Umbilical cord (tissue), 2 donors: ENCODE measurements at places on chromosomes 12 and 14.

DNA sequence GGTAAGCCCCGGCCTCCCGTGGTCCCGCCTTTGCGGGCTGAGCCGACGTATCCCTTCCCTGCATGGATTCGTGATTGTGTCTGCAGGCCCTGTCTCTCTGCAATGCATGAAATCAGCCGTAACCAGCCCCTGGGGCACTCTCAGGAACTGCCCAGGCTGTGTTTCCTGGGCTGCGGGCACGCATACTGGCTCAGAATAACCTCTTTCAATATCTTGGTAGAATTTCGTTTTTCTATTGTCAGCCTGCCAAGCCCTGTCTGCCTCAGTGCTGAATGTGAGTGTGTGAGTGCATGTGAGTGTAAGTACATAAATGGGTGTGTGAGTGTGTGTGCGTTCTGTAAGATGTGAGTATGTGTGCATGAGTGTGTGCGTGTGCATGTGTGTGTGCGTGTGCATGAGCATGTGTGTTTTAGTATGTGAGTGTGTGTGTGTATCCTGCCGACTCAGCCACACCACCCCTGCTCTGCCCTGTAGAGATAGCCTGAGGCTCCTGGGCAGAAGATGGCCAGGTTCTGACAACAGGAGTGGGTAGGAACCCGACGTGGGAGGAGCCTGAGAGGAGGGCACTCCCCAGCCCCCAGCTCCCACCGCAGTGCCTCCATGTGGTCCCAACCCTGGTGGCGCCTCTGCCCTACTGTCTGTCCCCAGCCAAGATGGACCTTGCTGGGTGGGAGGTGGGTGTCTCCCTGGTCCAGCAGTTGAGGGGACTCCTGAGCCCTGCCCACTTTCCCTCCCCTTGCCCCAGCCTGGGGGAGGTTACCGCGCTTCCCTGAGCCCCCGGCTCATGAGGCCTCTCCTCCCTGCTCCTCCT is 268.8 kb downstream of the ADGRD1 start:
- peak; percentile 59 for DNase-seq

- DNase-seq = no peak
Measured at GRCh38 chr12:75662511-75663159, 151.2 kb upstream of the KRR1 start.

DNA sequence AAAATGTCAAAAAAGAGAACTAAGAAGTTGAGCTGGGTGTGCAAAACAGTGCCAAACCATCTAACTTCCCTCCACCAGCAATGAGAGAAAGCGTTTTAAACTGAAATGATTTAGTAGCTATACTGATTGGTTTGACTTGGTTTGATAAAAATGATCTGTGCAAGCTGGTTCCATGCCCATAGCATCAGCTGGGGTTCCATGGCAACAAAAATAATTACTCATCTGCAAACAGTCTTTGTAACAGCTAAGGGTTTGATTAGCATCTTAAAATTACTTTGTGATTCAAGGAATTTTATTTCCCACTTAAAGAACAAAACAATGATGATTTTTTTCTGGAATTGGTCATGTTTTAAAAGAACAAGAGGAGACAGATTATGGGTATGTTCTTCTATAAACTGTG is 15.0 kb upstream of the BICD1 start:
- no peak for DNase-seq

GRCh38 chr12:14629832-14630710 is 62.4 kb upstream of the PLBD1 start:
- peak; percentile 85 for DNase-seq

DNA sequence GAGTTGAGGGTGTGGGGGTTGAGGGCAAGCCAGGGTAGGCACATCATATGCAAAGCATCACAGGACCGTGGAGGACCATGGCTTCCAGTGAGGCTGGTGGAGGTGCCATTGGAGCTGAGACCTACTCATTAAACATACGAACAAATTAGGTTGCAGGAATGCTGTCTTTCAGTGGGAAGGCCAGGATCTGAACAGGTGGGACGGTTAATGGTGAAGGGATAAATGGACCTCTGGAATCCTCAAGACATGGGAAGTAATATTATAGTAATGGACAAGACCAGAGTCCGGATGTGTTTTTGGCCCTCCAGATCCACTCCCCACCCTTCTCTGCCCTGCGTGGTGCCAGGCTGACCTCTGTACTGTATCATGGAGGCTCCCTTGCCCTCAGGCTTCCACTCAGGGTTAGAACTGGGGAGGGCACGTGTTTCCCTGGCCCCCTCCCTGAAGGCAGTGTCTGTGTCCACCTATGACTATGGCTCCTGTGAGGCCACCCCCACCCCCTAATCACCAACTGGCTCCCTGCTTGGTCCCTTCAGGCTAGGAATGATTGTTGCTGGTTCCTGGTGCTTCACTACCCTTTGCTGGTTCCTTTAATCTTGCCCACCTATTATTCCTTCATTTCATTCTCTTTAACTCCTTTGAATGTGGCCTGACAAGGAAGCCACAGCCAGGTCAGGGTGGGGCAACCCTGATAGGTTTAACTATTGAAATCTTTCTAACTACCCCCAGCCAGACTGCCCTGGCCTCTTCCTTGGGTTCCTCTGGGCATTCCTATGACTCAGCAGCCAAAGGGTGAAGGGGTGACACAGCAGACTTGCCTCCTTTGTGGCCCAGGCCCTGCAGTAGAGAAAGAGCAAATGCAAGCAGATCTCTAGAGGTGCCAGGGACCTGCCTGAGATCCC is 10.7 kb downstream of the DHRS2 start:
- DNase-seq = no peak

GRCh38 chr12:116376354-116377193 is 99.1 kb upstream of the MED13L start:
- DNase-seq = no peak

DNA sequence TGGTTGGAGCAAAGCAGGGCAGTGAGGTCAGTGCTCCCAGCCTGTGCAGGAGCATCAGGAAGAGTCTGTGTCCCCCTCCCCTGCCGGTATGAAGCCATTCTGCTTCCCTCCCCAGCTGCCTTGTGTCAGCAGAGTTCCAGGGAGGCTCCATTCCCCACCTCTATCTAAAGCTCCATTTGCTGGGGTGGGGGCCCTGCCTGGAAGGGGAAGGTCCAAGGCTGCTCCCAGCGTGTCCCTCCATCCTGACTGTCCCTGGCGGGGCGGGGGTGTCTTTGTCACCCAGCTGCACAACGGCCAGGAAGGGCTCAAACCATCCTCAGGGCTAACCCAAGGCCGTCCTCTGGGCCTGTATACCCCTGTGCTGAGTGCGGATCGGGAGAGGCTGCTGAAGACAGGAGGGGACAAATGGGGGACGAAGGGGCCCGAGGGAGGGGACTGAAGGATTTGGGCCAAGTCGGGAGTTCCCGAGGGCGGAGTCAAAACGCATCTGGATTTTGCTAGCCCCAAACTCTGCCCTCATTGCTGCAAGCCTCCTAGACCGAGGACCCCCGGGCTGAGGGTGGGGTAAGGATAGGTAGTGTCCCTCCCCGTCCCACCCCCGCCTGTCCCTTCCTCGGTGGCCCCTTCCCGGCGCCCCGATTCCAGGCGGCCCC is 748 bp upstream of the ACVRL1 start:
- DNase-seq = peak; percentile 38

DNA sequence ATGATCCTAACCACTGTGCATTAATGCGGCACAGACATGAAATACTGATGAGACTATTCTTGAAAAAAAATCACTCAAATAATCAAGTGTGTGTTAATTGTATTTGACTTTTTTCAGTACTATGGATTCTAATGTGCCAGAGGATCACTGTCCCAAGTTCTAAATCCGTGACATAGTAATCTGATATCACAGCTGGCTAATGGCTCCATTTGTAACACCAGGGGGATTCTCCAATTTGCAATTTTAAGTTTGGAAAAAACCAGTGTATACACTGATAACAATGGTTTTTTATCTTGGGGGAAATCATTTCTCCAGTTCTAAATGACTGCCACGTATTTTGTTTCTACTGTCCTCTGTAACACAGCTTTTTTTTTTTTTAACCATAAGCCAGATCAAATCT is 33.0 kb downstream of the MPHOSPH9 start:
- DNase-seq = no peak

DNA sequence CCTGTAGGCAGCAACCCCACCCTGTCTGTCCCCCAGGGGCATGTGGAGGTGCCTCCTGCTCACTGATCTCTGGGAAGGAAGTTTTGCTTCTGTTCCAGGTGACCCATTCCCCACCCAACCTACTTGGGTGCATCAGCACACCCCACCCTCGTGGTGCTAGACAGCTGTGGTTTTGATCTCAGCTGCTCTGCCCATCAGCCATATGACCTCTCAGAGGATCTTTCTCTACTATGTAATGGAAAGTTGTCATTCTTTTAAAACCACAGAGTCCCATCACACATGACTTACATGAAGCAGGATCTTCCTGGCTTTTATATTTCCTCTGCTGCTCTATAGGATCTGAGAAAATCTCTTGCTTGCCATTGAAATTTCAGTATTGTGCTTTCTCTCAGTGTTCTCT is 13.5 kb upstream of the KRT82 start:
- DNase-seq = no peak

DNA sequence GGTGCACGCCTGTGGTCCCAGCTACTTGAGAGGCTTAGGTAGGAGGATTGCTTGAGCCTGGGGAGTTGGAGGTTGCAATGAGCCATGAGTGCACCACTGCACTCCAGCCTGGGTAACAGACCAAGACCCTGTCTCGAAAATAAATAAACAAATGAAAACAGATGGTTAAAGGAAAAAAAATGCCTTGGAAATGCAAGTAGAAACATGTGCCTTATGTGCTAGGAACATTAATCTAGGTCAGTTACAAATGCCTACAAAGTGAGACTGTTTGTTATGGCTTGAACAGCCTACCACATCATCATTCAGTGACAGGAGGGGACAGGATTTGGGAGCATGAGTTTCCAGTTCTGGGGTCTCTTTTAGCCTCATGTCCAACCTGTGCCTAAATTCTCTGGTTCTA is 52.4 kb upstream of the BCAT1 start:
- DNase-seq = no peak

DNA sequence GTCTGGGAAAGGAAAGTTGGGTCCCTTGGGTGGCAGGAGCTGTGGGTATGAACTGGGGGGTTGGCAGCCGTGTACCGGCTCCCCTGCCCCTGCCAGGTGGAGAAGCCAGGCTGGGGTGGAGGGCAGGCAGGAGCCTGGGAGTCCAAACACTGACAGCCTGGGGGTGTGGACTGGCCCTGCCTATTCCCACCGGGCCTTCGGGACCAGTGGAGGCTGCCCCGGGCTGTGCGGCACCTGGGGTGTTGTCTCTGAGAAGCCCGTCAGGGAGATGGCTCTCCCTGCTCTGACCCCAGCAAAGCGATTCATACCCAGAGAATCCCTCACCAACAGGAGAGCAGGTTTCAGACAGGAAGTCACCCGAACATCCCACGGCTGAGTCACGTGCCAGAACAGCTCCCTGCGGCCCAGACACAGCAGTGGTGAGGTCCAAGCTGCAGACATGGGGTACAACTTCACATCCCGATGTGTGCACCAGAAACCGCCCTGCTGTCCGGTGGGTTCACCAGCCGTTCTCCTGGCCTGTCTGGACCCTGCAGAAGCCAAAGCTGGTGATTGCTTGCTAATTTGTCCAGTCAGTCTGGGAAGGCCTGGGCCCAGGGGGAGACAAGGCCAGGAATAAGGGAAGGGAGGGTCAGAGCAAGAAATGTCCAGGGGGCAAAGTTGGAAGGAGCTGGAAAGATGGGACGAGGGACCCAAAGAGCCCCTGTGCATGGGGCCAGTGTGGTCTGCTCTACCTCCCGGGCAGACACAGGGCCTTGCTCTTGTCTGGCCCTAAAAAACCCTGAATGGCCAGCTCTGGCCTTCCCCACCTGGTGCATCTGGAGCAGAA is 2.1 kb upstream of the GPR132 start:
- no peak for DNase-seq

DNA sequence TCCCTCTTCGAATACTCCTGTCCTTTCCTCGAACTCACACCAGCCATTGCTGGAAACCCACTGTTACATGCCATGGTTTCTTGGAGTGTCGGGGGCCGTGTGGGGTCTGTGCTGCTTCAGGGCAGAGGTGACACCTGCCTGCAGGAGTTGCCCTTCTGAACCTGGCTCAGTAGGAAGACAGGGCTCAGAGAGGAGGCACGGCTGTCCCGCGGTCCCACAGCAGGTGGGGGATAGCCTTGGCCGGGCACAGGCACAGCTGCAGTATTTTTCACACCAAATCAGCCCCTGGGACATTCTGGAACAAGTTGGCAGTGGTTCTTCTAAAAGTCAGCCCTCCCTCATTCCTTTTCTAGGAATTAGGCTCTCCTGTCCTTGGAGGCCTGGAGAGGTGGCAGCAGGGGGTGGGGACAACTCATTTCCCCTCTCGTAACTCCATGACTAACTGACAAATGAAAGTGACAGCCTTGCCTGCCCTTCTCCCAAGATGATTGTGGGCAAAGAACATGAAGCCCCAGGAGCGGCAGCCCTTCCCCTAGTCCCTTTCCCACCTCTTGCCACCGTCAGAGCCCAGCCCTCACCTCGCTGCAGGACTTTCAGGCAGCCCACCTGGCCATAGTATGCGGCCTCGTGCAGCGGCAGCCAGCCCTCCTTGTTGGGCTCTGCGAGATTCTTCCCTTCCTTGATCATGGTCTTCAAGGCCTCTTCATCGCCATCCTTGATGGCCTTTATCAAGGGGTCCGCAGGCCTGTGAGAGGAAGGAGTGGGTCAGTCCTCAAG is 22.4 kb downstream of the ASB2 start:
- DNase-seq = no peak

- DNase-seq = peak; percentile 98
Measured at GRCh38 chr12:50221228-50222008, 54.2 kb upstream of the CERS5 start.

- no peak for DNase-seq
Measured at GRCh38 chr12:7961395-7962178, 25.6 kb upstream of the SLC2A3 start.

GRCh38 chr12:74983917-74984316 is 225.7 kb downstream of the KCNC2 start:
- no peak for DNase-seq

- DNase-seq = no peak
Measured at GRCh38 chr12:50927356-50927755, 25.0 kb upstream of the HIGD1C start.

DNA sequence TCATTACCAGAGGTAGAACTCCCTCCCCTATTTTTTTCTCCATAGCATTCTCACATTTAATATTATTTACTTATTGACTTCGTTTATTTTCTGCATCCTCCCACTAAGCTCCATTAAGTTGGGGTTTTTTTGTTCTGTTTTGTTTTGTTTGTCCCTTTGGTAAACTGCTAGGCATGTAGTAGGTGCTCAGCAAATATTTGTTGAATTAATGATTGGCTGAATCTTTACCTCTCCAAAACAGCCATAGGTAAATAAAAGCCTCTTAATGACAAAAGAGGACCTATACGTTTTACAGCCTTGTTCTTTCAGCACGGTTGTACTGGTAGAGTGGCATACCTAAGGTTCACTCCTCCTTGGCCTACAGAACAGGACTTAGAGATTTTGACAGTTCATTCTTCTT is 52.0 kb downstream of the PRORP start:
- DNase-seq = no peak

- no peak for DNase-seq
Measured at GRCh38 chr12:100267603-100268281, 765 bp downstream of the SCYL2 start.

GRCh38 chr12:53151039-53151438 is 29.5 kb upstream of the ZNF740 start:
- DNase-seq = no peak

DNA sequence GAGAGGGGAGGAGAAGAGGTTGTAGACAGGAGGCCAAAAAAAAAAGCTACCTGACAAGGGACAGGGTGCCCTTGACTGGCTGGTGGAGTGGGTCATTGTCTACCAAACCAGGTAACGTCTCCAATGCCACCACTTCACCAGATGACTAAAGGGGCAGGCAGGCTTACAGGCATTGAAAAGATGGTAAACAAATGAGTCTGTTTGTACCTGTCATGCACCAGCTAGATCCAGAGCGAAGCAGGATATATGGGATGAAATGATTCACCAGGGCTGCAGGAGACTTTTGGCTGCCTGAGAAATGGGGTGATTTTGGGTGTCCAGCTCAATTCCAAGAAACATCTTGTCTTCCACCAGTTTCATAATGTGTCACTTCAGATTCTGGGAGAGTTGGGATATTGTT is 4.0 kb downstream of the C12orf54 start:
- no peak for DNase-seq
